ENCODE measurements at places on chromosomes 2 and 18. TPM values are rescaled to one million over a fixed set of nuclear protein-coding genes. Genes with fewer than 3 reads are reported as not detected.

DNA sequence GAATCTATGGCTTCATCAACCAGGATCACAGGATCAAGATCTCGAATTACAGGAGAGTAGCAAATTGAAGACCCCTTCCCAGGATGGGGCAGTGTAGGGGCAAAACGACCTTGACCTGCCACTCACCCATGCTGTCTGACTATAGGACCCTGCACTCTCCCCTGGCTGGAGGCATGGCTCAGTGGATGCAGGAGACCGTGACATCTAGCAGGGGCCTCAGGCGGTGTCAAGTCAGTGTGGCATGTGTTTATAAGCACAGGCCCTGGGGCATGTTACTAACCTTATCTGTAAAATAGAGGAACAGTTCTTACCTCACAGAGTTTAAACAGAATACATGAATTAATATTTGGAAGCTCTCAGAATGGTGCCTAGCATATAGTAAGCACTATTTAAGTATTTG is 3.5 kb downstream of the HAAO start:
- peak; percentile 57 for DNase-seq

The ZAP70 gene
- total RNA-seq: 0.44 TPM

DNA sequence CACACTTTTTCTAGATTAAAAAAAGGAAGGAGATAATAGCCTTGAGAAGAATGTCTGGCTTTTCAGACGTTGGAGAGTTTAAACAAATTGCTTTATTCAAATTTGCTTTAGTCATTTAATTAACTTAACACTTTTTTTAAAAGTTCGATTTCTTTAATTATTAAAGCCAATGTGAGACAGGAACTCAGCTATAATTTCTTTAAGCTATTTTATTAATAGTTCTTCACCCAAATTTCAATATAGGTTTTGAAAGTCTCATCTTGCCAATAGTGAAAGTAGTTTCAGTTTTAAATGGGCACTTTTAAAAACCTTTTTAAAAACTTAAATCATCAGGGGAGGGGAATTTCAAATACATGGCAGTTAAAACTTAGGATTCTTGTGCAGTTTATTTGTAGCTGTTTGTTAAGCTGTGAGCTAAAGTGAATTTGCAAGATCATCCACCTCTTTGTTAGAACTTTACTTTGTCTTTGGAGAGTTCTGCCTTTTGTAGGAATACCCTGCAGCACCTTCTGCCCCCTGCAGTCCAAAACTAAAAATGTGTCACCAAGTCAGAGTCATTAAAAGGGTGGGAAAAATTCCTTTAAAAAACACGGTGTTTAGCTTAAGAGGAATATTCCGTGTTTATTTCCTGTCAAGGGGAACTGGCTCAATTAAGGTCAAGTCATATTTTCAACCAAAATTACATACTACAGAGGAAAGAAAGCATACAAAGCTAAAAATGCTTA is 4.6 kb downstream of the TGIF1 start:
- DNase-seq: no peak

GRCh38 chr2:100580367-100581276 is 17.8 kb downstream of the PDCL3 start:
- no peak for DNase-seq

- no peak for DNase-seq
Observed at GRCh38 chr2:26754972-26755670, 9.0 kb upstream of the SLC35F6 start.

The LINC00305 gene
- total RNA-seq: not detected

The MATN3 gene
- 12.8 TPM for total RNA-seq

GRCh38 chr18:21855432-21855831 is 114.8 kb downstream of the MIB1 start:
- DNase-seq: no peak

The NMUR1 gene
- total RNA-seq: not detected

The REEP1 gene
- total RNA-seq: not detected

The CYTIP gene
- 0.64 TPM for total RNA-seq

- DNase-seq: no peak
Observed at GRCh38 chr18:31596081-31596872, 4.6 kb downstream of the TTR start.

- DNase-seq: no peak
Observed at GRCh38 chr2:223993634-223994232, 36.5 kb downstream of the MRPL44 start.

- DNase-seq: no peak
Observed at GRCh38 chr2:171798156-171798820, 95.8 kb downstream of the SLC25A12 start.

DNA sequence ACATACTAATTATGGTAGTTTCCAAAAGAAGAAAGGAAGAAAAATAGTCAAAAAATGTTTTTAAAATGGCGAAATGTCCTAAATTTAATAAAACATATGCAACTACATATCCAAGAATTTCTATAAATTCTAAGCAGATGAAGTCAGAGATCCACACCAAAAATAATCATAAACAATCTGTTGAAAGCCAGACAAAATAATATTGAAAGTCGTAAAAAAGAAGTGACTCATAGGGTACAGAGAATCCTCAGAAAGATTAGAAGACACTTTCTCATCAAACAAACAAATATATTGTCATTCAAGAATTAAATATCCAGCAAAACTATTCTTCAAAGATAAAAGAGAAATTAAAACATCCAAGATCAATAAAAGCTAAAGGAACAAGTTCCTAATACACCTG is 281.4 kb upstream of the ZNF804A start:
- DNase-seq: no peak

GRCh38 chr2:186426153-186427016 is 59.7 kb upstream of the ZC3H15 start:
- no peak for DNase-seq

DNA sequence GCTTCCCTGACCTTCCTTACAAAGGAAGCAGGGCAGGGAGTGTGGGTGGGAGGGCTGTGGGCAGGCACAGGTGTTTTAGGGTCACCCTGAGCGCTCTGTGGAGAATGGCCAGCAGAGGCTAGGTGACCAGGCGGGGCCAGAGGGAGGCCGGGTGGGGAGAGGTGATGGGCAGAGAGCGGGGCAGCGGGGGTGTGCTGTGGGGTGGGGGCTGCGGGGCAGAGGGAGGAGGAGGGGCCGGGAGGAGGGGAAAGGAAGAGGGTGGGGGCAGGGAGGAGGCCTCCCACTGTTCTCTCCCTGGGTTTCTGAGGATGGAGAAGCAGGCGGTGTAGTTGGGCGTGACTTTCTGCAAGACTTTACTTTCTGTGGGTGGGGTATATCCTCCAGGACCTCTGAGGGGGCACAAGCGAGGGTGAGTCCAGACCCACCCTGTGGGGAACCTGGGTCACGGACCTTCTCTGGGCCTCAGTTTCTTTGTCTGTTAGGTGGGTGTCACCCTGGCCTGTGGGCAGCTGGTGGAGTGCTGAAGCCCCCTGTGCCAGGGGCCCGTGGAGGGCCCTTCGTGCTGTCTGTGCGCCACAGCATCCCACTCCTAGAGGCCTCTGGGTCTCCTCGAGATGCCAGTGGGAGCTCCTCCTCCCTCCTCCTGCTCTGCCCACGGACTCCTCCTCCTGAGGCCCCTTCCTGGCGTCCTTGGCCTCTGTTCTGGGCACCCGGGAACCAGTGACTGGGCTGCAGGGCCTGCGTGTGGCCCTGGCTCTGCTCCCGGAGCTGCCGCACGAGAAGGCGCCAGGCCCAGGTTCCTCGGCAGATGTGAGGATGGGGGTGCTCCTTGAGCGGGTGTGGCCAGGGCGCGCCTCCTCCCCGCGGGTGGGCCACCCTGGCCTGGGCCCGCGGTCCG is 6.3 kb upstream of the NEU4 start:
- no peak for DNase-seq

DNA sequence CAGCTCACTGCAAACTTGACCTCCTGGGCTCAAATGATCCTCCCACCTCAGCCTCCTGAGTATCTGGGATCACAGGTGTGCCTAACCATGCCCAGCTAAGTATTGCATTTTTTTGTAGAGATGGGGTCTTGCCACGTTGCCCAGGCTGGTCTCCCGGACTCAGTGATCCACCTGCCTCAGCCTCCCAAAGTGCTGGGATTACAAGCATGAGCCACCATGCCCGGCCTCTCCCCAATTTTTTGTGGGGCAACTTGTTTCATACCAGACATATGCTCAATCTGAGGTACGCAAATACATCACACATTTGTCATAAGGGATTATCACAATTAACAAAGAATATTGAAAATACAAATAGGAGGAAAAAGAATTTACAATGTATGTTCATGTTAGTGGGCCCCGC is 27.7 kb downstream of the LGALSL start:
- no peak for DNase-seq

The DSG1 gene
- not detected for total RNA-seq

The IL1A gene
- not detected for total RNA-seq

- DNase-seq: no peak
Observed at GRCh38 chr2:223815186-223815883, 22.0 kb downstream of the AP1S3 start.

The CCDC141 gene
- not detected for total RNA-seq

The CELF4 gene
- not detected for total RNA-seq
